NCI-H2227 treated with DMSO at 0.1 percent for 48 hours (cell line): ENCODE measurements at places on chromosomes 7 and 10.

DNA sequence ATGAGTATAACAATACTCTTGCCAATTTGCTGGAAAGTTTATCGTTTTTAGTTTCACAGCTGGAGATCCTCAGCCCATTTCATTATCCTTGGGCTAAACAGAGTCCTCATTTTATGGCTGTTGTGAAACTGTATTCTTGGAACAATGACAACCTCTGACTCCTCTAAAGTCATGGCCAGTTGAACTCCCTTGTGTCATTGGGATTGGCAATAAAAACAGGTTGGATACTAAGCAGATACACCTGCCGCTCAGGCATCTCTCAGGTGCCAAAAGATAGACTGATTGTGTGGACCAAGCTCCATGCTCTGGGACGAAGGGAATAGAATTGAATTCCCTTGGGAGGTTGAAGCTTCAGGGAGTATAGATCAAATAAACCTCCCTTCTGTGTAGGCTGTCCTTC is 182.2 kb downstream of the WDR11 start:
- no peak for DNase-seq

DNA sequence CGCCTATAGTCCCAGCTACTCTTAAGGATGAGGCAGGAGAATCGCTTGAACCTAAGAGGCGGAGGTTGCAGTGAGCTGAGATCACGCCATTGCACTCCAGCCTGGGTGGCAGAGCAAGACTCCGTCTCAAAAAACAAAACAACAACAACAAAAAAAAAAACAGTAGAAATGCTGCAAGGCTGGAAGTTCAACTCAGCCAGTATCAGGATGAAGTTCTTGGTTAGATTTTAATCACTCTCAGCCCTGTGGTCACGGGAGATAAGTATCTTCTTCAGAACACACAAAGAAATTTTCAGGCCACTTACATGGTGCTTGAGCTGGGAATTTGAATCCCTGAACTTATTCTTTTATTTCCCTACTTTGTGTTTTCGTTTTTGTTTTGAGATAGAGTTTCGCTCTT is 120.4 kb downstream of the MARCHF5 start:
- DNase-seq: no peak

GRCh38 chr7:49483142-49483541 is 290.3 kb upstream of the VWC2 start:
- DNase-seq: no peak

GRCh38 chr7:115734641-115735040 is 295.9 kb downstream of the TFEC start:
- no peak for DNase-seq

GRCh38 chr7:147578196-147578595 is 1012.4 kb upstream of the C7orf33 start:
- no peak for DNase-seq

DNA sequence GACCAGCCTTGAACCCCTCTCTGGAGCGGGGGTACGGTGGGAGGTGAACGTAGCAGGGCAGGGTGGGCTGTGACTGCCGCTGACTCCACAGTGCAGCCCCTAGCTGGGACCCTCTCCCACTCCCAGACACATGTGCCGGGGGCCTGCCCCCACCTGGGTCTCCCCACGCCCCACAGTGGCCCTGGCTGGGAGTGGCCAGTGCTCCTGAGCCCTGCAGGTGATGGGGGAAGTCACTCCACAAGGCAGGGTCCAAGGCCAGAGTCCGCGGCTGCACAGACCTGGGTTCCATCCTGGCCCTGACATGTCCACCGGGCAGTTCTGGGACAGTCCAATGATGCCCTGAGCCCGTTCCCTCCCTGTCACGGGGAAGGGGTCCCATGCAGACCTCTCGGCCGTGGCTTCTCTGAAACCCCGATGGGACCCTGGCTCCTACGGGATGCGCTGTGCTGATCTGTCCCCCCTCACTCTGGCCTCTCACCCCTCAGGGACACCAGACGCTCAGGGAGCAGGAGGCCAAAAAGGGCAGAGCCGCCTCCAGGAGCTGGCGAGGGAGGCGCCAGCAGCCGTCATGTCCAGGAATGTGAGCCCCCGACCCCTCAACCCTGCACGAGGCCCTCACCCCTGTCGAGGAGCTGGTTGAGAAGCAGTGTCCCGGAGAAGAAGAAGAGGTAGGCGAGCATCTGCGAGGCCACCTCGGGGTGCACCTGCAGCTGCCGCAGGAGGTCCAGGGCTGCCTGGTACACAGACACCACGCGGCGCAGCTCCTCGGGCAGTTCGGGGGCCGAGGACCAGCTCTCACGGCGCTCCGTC is 40.4 kb downstream of the AP5Z1 start:
- DNase-seq: no peak

DNA sequence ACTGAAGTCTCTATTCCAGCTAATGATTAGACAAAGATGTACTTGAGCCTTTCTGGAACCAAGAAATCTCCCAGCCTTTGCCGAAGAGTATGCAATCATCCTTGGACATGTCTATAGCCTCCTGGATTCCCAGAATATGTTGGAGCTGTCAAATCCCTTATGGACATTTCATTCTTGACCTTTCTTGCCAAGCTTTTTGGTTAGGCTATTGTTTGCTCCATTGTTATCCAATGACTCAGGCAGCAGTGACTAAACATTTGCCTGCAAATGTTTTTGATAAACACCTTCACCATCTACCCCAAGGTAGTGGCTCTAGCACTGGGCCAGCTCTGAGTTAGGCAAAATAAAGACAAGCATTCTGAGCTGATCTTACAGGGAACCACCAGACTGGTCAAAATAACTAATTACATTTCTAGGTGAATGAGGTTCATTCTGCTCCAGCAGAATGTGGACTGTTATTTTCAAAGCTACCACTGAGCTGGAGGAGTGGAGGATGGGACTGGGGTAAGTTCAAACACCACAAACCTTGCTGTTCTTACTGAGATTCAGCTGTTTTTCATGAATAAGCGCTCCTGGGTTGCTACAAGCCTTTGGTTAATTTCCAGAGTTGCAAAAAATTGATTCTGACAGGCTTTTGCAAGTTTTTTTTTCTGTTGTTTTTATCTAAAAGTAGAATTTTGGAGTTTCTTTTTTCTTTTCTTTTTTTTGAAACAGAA is 81.0 kb downstream of the TMEM270 start:
- DNase-seq: no peak

GRCh38 chr10:71782917-71783490 is 9.7 kb upstream of the VSIR start:
- DNase-seq: no peak

GRCh38 chr10:79487296-79488194 is 24.8 kb upstream of the EIF5AL1 start:
- peak; percentile 5 for DNase-seq

DNA sequence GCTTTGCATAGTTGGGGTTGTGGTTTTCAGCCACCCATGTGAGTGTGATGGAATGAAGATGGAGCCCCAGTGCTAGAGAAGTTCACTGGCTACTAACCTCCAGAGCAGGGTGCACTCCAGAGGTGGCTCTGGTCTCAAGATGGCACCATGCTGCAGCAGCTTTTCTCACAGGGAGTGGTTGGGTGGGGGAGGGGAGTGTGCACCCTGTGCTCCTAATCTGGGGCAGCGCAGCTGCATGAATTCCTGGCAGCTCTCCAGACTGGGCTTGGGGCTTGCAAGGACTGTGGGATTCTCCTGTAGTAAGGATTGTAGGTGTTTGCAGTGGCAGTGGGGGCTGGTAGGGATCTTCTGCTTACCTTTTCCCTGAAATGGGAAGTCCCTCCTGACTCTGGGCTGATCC is 23.7 kb downstream of the PHTF2 start:
- DNase-seq: no peak

- no peak for DNase-seq
Observed at GRCh38 chr10:26855186-26855585, 5.6 kb downstream of the ABI1 start.

GRCh38 chr10:78623578-78624215 is 445.1 kb upstream of the ZMIZ1 start:
- no peak for DNase-seq

DNA sequence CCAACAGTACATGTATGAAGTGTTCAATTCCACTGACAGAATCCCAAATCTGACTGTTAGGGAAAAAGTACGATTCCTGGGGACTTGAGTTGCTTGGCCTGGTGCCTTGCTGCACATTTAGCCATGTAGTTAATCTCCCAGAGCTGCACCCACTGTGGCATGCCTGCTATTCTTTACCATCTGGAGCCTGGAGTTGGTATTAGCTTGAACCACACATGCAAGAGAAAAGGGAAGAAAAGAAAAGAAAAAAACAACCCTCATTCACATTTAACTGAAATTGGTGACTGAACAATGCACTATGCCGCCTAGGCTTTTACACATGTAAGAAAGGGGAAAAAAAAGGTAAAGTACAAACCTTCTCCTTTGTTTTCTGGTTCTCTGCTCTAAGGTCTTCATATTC is 26.1 kb downstream of the SHTN1 start:
- DNase-seq: no peak

- DNase-seq: no peak
Observed at GRCh38 chr7:98483276-98483963, 82.5 kb upstream of the BAIAP2L1 start.
